H9 (cell line): ENCODE measurements at places on chromosomes 6 and 20. TPM values are rescaled to one million over a fixed set of nuclear protein-coding genes. Genes with fewer than 3 reads are reported as not detected.

The MYT1 gene
- 0.68 and 0.79 TPM in 2 replicates for total RNA-seq

The BLTP3A gene
- 16.4 and 17.8 TPM in 2 replicates for total RNA-seq

The CPNE5 gene
- total RNA-seq: 0.29 and 0.52 TPM in 2 replicates

- no peak for DNase-seq
These were observed 7.4 kb downstream of the TBP start for GRCh38 chr6:170561555-170561954.

DNA sequence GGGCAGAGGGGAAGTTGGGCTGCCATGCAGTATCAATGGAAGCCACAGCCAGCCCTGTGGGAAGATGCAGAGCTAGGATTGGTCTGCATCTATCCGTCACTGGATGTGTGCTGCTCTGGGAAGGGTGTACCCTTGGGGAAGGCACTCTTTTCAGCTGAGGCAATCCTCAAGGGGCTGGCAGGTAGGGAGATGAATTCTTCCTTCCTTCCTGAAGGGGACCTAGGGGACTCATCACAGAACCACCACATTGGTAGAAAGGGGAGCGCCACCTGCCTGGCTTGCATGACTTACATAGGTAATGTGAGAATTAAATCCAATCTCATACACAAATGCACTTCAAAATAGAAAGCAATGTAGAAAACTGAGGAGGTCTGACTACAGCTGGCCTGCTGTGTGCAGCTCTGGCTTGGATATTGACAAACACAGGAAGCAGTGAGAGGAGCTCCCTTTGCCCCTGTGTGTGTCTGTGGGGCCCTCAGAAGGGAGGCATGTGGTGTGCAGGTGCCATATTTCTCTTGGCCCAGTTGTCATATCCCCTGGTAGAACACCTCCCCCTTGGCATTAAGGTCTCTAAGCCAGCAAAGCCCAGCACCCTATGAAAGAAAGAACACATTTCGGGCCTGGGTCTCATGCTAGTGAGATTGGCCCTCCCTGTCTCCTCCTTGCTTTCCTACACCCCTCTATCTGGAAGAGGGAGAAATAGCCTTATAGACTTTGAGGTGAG lies 260.3 kb upstream of the MOCS1 start:
- DNase-seq: no peak

The DNMT3B gene
- 980 and 996 TPM in 2 replicates for total RNA-seq

GRCh38 chr6:48817333-48818051 lies 645.6 kb downstream of the MMUT start:
- no peak for DNase-seq

DNA sequence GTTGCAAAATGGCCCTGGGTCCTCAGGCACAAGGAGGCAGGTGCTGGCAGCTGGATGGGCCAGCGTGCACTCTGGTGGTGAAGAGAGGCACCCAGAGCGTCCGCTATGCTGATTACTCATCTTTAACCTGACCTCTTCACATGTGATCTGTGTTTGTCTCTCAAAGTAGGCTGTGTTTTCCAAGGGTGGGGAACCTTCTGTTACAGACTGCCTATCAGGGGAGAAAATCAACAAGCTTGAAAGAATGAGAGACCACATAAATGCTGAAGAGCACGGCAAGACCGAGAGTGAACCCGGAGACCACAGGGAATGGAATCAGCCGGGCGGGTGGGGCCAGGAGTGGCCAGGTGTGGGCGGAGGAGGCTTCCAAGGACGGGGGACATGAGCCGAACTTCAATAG lies 16.2 kb downstream of the BNIP5 start:
- DNase-seq: no peak

DNA sequence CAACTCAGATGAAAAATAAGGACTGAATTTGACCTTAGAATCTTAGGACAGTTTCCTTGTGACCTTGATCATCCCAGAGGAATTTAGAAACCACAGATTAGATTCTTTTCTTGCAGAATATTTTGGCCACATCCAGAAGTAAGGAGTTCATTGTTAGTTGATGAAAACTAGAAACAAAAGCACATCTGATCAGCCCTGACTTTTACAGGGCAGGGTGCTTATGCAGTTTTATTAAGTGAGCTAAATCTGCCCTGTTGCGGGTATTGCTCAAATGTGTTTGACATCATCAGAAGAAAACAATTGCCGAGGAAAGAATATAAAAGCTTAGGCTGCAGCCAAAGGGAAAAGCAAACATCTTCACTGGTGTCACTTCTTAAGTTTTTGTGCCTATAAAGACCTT lies 100.8 kb downstream of the MTFR2 start:
- no peak for DNase-seq
